Stimulated activated CD8-positive, alpha-beta memory T cell treated with anti-CD3 and anti-CD28 coated beads, Interleukin-15, amount 100 ng/mL, for 24 hours (primary cell): ENCODE measurements at places on chromosomes 7 and 10.

DNA sequence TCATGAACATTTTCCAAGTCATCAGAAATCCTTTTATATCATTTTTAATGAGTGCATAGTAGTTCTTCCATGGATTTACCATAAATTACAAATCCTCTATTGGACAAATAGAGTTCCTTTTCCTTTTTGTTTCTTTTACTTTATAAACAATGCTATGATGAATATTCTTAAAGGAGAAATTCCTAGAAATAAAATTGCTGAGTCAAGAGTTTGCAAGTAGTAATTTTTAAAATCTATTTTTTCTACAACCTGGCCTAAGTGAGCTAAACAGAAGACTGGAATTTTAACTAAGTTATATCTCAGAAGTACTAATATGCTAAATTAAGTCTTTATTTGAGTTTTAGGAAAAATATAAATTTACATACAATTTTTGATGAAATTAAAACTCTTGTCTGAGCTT lies 38.8 kb downstream of the PLEKHA1 start:
- no peak for DNase-seq

DNA sequence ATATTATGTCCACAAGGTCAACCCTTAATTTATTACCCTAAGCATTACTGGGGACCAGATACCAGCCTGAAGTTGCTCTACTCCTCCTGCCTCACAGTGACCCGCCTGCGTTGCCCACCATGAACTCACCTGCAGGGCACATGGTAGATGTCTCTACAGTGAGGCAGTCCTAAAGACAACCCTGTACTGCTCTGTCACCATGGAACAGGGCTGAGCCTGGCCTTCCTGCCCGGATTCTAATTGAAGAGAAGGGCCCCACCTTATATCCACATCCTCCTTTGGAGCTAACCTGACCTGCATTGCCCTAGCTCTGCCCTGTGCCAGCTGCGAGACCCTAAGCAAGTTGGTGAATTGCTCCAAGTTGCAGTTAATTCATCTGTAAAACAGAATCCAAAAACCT lies 4.1 kb downstream of the SH3PXD2A start:
- no peak for DNase-seq

- DNase-seq = no peak
Measured at GRCh38 chr7:48180981-48181380, 9.7 kb downstream of the ABCA13 start.

- no peak for DNase-seq
Measured at GRCh38 chr10:123458933-123459332, 207.2 kb upstream of the GPR26 start.

GRCh38 chr7:29135846-29136245 lies 10.5 kb downstream of the CPVL start:
- no peak for DNase-seq

GRCh38 chr10:72132854-72133253 lies 44.5 kb upstream of the SPOCK2 start:
- DNase-seq = no peak

DNA sequence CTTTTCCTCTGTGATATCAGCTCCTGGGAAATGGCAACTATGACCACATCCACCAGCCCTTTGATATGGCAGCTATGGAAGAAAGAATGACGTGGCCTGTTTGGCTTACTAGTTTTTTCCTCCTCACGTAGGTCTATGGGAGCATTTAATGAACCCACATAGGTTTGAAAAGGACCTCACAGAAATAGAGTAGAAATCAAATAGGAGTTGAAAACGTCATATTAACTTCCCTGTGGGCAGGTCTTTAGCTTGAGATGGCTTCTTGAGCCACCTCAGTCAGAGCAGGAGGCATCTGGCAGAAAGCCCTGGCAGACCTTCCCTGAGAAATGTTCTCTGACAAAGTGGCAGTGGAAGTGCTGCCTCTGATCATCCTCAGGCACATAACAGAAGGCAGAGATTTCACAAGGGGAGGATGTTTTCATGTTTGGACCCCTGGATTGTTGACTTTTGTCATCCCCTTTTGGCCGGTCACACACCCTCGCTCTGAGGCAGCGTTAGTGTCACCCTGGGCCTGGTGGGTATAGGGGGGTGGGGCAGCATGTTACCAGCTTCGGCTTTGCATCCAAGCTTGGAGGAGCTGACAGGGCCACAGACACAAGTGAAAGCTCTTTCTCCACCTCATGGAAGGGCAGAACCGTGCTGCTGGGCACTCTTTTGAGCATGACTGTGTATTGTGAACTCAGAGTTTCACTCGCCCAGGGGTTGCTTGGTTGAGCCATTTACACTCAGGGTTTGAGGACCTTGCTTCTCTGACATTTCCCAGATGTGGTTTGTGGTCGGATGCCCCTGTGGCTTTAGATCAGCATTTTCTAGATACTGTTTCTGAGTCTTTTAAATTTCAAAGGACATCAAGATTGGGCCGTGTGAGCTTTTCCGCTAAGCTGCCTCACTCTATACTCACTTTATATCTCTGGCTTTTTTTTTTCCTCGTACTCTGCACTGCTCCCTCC lies 184.2 kb downstream of the STK31 start:
- DNase-seq = peak; percentile 2

DNA sequence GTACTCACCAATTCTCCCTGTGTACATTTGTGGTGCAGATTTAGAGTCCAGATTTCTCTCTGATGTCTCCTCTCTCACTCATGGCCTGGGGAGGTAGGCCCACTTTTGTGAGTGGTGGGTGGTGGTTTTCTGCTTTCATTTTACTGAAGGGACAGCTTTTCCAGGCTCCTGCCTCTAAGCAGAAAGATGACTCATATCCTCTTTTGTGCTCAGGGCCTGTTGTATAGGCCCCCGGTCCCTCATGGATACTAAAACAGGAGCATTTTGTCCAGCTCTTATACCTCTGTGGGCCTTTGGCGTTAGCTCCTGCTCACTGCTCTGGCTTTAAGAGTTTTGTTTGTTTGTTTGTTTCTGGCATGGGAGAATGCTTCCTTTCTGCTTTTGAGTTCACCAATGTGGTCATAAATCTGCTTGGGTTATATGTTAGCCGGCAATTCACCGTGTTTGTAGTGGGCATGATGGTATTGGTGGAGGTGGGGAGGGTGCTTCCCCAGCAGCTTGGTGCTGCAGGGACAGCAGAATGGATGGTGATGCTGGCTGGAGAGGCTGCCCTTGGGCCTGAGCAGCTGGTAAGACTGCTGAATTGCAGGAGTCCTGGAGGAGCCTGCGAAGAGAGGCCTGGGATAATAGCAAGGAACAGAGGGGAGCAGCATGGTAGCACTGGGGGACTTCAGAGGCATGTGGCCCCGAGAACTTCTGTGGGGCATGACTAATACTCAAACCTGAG lies 468.7 kb downstream of the RPS24 start:
- no peak for DNase-seq

DNA sequence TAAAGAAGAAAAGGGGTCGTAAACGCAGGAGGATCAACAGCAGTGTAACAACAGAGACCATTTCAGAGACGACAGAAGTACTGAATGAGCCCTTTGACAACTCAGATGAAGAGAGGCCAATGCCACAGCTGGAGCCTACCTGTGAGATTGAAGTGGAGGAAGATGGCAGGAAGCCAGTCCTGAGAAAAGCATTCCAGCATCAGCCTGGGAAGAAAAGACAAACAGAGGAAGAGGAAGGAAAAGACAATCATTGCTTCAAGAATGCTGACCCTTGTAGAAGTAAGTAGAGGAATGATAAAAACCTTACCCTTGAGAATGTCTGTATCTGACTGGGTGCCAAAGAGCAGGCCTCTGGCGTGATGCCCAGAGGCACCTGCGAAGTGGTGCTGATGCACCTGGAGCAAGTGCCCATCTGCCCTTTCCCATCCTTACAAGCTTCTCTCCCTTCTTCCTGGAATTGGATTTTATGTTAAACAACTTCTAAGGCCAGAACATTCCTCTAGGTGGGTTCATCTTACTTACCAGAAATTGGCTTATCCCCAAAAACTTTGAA lies 86.4 kb upstream of the SAMD8 start:
- DNase-seq = no peak

GRCh38 chr7:137147338-137147720 lies 196.2 kb downstream of the PTN start:
- DNase-seq = no peak

DNA sequence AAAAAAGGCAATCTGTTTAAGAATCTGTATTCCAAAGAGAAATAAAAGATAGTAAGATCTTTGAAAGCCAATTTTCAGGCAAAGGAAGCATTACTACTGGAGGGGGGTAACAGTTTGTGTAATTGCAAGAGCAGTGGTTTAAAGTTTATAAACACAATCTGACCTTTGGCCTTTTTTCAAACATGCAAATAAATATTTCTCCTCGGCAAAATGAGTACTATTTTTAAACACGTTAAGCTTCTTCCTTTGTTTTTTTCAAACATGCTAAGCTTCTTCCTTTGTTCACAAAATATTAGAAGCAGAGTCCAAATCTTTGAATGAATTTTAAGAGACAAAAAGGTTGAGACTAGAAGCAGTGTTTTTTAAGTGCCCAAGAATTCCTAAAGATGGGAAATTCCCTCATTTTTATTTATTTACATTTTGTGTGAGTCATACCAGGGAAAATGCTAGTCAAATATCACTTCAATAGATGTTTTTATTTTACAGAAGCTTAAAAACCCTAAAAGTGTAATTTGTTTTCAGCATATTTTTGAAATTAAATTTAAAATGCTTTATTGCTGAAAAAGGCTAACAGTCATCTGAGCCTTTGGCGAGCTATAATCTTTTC lies 229.3 kb downstream of the GPR37 start:
- no peak for DNase-seq

- no peak for DNase-seq
Measured at GRCh38 chr7:127766831-127767459, 115.0 kb downstream of the SND1 start.

GRCh38 chr7:100694098-100694745 lies at the start of gene GIGYF1:
Gene GIGYF1 (minus strand): TSS chr7:100694250. CDS start chr7:100688238, 6,012 bp downstream.
- peak; percentile 47 for DNase-seq

DNA sequence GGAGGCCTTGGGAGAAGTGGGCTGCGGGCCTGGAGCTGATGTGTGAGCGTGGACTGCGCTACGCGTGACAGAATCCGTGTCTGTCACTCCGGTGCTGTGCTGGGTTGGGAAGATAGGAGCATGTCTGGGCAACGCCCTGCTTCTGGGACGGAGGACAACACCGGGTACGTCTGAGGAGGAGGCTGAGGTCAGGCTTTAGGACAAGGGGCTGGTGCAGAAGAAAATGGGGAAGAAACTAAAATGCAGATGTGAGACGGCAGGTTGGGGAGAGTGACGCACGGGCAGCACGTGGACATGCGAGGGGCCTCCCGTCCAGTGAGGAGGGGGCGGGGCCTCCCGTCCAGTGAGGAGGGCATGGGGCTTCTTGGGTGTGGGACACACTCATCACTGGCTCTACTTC lies 207.4 kb downstream of the DNAJB6 start:
- no peak for DNase-seq

DNA sequence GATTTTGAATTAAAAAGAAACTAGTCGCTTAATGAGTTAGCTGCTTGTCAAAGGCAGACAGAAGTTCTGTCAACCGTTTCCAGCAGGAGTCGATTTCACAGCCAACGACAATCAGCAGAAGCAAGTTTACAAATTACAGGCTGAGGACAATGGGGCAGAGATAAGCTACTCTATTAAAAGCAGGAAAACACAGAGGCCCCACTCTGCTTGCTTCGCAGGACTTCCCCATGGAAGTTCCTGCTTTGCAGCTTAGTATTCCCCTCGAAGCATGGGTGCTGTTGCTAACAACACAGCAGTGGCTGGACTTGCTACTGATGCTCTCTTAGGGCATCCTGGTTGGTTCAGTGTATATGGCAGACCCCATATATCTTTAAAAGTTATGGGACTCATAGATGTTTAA lies 50.8 kb upstream of the KLF6 start:
- no peak for DNase-seq

- DNase-seq = peak; percentile 9
Measured at GRCh38 chr10:99658622-99659030, 683 bp upstream of the ENTPD7 start.

DNA sequence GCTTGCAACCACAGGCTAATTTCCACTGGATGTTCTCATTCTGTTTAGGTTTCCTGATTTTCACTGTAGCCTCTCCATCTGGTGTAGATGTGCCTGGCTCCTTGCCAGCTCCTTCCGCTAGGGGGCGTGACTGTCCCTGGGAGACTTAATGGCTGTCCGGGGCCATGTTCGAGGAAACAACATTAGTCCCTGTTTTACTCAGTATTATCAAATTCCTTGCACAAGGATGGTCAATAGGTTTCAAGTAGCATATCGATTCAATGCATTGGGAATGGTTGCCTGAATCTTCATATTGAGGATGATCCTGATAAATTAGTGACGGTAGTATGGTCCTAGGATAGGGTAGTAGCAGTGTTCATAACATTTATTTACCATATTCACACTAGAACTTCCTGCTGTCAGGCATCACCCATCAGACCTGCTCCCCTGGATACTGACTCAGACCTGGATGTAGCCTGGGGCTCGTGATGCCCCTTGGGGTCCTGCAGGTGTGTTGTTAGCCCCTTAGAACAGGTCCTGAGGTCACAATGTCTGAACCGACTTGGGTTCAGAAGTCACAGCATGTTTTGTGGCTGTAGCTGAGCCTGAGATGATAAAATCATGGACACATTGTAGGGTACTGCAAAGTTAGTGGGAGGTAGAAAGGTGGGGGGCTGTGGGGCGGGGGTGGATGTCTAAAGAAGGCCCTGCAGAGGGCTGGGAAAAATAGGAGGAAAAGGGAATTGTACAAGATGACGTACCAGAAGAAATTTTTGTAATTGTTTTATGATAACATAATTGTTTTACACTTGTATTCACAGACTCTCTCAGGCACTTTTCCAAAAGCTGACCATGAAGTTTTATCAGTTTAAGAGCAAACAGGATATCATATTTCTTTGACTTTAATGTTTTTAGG lies 8.9 kb upstream of the EXOC6 start:
- peak; percentile 21 for DNase-seq

- DNase-seq = no peak
Measured at GRCh38 chr10:26485150-26485941, 47.2 kb downstream of the APBB1IP start.

DNA sequence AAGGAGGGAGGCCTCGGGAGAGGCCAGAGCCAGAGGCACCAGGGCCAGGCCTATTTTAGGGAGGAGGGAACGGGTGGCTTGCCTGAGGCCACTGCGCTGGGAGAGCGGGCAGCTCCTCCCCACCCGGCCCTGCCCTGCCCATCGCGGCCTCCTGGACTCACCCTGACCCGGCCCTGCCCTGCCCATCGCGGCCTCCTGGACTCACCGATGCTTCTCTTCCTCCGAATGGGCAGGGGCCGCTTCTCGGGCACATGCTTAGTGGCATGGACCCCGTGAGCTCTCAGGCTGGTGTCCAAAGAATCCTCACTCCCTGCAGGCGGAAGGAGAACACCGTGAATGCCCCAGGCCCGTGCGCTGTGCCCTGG lies 7.5 kb downstream of the PDGFA start:
- DNase-seq = no peak
